ENCODE measurements at places on chromosomes 1 and 21. TPM values are rescaled to one million over a fixed set of nuclear protein-coding genes. Genes with fewer than 3 reads are reported as not detected.
A peak's percentile ranks its signal among the peaks of the same experiment; 100 is the strongest.

The CD5L gene
- not detected for total RNA-seq

DNA sequence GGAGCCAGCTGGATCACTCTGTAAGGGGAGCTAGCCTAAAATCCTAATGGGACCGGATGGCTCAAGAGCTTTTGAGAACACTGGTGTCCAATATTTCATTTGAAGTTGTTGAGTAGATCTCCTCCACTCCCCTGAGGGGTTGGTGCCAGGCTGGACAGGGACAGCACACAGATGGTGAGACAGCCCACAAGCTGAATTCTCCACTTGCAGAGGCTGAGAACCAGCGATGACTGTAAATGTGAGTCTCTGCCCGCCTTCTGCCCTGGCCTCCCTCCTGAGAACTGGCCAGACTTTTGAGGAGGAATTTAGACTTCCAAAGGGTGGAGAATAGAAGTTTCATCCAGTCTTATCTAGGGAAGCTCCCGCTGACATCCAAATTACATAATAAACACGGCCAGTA is 20.5 kb upstream of the COQ8A start:
- no peaks in the 10 kb centered on the region for H3K4me1 ChIP-seq
- H3K36me3 ChIP-seq, result no peaks in the 10 kb centered on the region
- DNase-seq, result no peak
- H3K27ac ChIP-seq, result no peak overlapping the region

GRCh38 chr1:235586413-235586812 is 63.2 kb downstream of the GNG4 start:
- no peaks in the 10 kb centered on the region for H3K27me3 ChIP-seq
- no peak for DNase-seq
- H3K4me1 ChIP-seq, result peaks cover 11% of the 10 kb centered on the region
- H3K27ac ChIP-seq, result no peak overlapping the region
- H3K4me3 ChIP-seq, result no peak overlapping the region

GRCh38 chr1:89271341-89272015 is 1.2 kb downstream of the GBP5 start:
- H3K4me3 ChIP-seq, result no peak overlapping the region
- H3K27ac ChIP-seq, result no peak overlapping the region
- H3K27me3 ChIP-seq, result 0 out of 2 replicates have a peak, but pooled peaks cover 3% of the 10 kb centered on the region
- peak; percentile 52 for DNase-seq
- no peaks in the 10 kb centered on the region for H3K36me3 ChIP-seq

Measured in PC-3 (cell line).